ENCODE measurements at places on chromosomes 11 and 22. TPM values are rescaled to one million over a fixed set of nuclear protein-coding genes. Genes with fewer than 3 reads are reported as not detected.

TRIM51 gene
- total RNA-seq: not detected

HBB gene
- total RNA-seq: 107 TPM

MPZL3 gene
- total RNA-seq: 0.60 TPM

TNNT3 gene
- total RNA-seq: 3.9 TPM

- DNase-seq: no peak
These were observed 246.6 kb downstream of the FAM76B start for GRCh38 chr11:95542868-95543551.

DNA sequence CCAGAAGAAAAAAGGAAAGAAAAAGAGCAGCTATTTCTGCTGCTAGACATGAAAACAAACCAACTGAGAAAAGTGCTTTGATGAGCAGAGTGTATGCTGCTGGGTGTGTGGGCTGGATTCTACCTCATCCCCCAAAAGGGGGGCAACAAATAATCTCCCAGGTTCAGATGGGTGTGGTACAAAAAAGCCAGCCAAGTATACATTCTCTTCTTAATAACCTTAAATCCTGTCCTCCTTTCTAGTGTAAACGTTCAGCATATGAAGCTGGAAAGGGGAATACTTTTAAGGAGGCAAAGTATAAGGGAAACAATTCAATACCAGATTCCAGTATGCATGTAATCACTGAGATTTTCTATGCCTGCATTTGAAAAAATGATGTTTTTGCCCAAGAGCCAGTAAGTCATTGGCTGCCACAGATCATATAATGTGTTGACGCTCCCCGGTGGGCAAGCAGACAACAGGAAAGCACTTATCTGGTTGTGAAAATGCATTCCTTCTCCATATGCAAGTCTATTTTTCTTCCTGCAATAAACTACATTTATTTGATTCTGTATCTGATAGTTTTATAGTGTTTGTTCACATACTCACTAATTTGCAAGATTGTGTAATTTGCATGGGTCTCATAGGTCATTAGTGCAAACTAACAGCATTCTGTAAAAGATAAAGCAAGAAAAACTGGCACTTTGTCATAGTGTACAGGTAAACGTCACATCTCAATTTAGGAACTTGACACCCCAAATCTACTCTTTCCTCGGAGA is 201.1 kb downstream of the CADM1 start:
- DNase-seq: no peak

DNA sequence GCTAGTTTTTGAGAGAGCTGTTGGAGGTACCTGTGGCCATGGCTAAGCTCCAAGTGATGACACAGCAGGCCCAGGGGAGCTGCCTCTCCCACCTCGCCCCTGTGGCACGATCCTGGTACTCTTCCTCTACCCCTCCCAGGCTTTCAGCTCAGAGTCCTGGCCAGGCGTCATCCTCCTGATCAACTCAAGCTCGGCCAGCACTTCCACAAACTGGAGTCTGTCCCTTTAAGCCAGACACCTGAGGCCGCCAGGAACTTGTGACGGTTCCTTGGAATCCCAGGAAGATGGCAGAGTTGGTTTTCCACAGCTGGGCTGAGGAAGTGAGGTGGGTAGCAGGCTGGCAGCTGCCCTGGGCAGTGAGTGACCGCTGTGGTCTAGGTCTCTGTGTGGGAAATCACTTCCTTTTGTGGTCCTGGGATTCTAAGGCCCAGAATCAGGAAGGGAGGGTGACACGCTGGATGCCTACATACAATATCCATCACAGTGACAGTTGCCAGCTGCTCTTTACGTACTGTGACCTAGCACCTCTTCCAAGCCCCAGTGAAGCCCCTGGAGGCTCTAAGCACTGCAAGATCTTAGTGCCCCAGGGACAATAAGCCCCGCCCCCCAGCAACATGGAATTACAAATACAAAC is 3.2 kb upstream of the CST6 start:
- DNase-seq: no peak

All from dorsolateral prefrontal cortex (tissue), 122 donors.